ENCODE measurements at places on chromosomes 7 and 10.

DNA sequence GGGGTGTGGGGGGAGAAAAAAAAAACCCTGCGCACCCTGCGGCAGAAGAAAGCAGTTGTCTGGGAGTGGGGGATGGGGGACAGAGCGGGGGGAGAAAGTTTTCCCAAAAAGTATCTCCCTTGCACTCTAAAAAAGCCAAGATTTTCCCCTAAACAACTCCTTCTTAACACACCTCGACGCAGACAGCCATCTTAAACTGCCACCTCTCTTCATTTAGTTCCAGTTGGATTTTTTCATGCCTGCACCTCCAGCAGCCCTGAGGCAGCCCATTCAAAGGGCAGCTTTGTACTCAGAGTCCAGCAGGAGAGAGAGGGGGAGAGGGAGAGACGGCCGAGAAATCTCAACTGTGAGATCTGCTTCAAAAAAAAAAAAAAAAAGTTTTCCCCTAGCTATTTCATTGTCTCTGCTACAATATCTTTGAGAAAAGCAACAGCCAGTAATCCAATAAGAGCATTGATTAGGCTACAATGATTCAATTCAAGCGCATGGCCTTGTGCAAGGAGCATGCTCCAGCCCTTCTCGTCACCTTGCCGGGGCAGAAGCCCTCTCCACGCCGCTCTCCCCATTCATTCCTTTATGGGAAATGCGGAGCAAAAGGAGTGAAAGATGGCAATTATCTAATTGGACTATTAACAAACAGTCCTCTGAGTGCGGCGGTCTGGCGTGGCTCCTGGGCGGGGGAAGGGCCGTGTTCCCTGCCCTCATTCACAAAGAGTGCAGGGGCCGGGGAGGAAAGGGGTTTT lies 939 bp upstream of the VAX1 start:
- DNase-seq, result no peak

GRCh38 chr10:77160679-77161078 lies 476.9 kb downstream of the KCNMA1 start:
- no peak for DNase-seq

GRCh38 chr10:114492351-114493037 lies 88.2 kb upstream of the AFAP1L2 start:
- DNase-seq, result no peak

DNA sequence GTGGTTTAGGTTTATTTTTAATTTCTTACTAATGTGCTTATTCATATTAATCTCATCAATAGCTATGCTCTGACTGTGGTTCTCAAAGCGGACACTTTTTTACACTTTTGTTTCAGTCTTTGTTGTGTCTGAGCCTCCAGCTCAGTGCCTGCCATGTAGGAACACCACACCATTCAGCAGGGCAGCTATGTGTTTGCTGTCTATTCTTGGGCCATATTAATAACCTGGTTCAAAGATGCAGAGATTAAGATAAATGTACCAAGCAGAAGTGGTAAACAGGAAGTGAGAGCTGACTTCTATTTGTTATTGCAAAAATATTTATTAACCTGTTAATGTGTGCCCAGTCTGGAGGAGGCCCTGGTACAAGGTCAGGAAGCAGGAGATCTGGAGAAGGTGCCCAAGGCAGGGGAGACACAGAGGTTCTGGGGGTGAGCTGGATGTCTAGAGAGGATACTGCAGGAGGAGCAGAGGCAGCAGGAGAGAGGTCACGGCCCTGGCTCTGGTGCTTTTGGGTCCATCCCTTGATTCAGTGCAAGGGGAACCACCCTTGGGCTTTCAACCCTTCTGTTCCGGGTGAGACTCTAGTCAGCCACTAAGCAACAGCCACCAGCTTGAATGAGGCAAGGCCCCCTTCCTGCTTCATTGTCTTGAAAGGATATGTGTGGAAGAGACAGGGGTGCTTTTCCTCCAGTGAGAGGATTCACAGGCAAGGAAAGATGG lies 1.9 kb downstream of the TBXAS1 start:
- no peak for DNase-seq

- DNase-seq, result no peak
Measured at GRCh38 chr10:103874730-103875129, 19.4 kb upstream of the SH3PXD2A start.
